Activated CD4-positive, alpha-beta T cell treated with anti-CD3 and anti-CD28 coated beads, Interleukin-2, amount 50 U/mL, for 48 hours (primary cell): ENCODE measurements at places on chromosomes 12 and 14.

DNA sequence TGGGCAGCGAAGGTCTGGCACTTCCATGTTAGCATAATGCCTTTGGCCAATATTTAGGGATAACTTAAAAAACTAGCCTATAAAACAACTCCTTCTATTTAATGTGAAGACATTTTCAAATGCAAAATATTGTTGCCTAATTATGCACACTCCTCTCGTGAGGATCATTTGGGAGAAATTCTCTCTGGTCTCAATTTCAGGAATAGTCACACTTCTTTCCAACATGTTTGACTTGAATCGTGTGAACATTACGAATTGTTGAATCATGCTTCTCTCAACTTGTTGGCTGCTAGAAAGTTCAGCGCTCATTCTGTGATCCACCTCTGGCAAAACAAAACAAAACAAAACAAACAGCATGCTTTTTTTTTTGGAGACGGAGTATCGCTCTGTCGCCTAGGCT, 313.2 kb downstream of the SEC23A start:
- DNase-seq, result no peak

GRCh38 chr12:51505360-51506105, 80.9 kb downstream of the SLC4A8 start:
- no peak for DNase-seq

DNA sequence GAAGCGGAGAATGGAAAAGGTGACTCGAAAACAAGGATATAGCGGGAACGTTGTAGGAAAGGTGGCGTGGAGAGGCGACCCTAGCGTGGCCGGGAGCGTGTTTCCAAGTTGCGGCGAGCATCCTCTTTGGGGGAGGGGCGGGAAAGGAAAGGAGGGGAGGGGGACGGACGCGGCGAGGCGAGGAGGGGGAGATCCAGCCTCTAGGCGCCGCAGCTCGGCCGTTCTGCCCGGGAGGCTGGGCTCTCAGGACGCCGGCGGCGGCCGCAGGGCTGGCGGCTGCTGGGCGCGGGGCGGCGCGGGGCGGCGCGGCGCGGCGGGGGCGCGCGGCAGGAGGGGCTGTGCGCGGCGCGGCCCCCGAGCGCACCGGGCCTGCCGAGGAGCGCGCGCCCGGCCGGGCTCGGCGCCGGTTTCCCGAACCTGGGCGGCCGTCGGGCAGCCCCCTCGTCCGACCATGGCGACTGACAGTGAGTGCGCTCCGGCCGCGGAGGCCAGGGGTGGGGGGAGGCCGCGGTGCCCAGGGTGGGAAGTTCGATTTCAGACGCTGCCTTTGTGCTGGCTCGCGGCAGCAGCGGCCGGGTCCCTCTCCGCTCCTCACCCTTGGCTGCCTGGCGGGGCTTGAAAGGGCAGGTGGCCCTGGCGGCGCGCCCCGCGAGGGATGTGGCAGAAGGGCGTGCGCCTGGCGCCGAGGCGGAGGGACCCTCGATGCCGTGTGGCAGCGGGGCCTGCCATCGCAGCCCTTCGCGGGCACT, 50.3 kb downstream of the SNAPC1 start:
- DNase-seq, result peak; percentile 20

- no peak for DNase-seq
Observed at GRCh38 chr12:121766290-121767039, 27.0 kb downstream of the RHOF start.

DNA sequence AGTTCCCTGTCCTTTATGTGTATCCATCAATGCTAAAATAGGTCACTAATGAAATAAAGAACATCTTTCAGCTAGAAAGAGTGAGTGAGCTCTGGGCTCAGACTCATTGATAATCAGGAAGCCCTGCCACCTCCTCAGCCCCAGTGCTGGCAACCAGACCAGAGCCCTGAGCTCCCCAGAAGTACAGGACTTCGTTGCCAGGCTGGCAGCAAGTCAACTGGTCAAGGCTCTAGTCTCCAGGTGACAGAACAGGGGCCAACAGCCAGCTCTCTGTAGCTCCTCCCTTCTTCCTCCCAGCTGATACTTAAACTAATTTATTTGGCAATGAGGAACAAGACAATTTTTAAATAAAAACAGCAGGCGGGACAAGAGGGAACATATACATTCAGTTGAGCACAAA, 145.3 kb downstream of the EGLN3 start:
- DNase-seq, result no peak

- DNase-seq, result no peak
Observed at GRCh38 chr12:59580050-59580449, 15.8 kb upstream of the SLC16A7 start.

DNA sequence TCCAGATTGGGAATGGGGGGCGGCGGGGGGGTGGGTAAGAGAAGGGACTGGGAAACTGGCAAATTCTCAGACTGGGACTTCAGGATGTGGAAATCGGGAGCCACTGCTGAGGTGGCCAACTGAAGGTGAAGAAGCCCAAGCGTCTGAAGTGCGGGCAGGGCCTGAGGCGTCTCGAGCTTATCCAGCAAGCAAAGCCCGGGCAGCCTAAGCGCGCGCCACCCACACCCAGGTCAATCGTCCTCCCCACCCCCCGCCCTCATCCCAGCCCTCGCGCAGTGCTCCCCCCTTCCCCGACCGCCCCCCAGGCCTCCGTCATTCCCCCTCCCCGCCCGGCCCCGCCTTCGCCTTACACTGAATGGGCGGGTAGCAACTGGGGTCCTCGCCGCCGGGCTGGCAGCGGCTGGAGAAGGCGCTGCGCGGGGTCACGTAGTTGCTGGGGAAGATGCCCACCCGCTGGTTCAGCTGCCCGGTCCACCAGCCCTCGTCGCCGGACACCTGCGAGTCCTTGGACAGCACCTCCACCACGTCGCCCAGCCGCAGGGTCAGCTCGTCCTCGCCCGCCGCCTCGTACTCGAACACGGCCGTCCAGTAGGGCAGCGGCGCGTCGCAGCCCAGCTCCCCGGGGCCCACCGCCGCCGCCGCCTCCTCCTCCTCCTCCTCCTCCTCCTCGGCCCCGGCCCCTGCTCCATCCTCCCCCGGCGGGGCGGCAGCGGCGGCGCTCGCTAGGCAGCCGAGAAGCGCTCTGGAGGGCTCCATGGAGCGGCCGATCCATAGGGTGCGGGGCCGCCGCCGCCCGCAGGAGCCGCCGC, 693 bp downstream of the MAP3K9 start:
- peak; percentile 48 for DNase-seq

- no peak for DNase-seq
Observed at GRCh38 chr12:85568395-85569103, 267.7 kb downstream of the RASSF9 start.

DNA sequence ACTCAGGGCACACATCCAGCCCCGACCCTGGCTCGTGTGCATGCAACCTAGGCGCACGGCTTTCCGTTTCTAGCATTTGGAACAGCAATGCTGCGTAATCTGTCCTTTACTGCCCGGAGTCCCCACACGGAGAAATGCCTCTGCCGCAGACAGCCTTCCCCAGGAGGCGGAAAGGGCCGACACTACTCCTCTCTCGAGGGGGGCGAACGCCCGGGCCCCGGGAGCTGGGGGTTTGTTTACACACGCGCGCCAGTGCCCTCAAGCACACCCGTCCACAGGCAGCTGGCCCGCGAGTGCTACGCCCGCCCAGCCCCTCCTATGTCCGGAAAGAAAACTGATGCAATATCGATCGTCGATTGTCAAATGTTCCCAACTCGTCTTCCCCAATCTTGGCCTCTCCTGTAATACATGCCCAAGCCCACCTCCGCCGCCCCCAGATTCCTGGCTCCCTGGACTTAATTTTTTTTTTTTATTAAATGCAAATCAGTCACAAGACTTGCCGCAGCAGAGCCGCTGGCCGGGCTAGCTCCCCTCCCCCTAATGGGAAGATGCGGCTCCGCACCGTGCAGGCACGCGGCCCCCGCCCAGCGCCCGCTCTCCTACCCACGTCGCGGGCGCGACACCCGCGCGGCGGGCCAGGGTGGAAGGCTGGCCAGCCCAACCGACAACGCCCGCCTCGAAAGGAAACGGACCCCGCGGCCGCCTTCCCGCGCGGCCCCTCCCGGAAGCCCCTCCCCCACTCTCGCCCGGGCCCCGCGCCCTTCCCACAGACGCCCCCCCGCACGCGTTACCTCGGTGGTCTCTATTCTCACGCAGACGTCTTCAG, 642 bp downstream of the SLC38A2 start:
- DNase-seq, result peak; percentile 59

DNA sequence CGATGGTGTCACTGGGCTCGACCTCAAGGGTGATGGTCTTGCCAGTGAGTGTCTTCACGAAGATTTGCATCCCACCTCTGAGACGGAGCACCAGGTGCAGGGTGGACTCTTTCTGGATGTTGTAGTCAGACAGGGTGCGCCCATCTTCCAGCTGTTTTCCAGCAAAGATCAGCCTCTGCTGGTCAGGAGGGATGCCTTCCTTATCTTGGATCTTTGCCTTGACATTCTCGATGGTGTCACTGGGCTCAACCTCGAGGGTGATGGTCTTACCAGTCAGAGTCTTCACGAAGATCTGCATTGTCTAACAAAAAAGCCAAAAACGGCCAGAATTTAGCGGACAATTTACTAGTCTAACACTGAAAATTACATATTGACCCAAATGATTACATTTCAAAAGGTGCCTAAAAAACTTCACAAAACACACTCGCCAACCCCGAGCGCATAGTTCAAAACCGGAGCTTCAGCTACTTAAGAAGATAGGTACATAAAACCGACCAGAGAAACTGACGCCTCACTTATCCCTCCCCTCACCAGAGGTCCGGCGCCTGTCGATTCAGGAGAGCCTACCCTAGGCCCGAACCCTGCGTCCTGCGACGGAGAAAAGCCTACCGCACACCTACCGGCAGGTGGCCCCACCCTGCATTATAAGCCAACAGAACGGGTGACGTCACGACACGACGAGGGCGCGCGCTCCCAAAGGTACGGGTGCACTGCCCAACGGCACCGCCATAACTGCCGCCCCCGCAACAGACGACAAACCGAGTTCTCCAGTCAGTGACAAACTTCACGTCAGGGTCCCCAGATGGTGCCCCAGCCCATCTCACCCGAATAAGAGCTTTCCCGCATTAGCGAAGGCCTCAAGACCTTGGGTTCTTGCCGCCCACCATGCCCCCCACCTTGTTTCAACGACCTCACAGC, 717 bp downstream of the UBC start:
- DNase-seq, result peak; percentile 95

DNA sequence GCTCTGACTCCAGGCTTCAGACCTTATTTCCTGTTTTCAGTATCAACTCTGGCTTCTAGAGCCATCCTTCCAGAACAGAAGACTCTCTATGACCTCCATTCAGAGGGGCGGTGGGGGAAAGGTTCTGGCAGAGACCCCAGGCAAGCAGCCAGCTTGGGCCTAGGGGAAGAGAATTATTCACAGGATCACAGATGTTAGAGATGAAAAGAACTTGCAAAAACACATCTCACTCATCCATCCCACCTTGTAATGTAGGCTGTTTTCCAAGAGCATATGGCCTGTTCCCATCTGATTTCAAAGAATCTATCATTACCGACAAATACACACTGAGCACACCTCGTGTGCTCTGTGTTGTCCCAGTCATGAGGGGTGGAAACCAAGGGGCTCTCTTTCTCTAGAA, 131.9 kb downstream of the GRIN2B start:
- DNase-seq, result no peak

- no peak for DNase-seq
Observed at GRCh38 chr12:5083955-5084849, 40.5 kb downstream of the KCNA5 start.

GRCh38 chr14:26841920-26842741, 244.3 kb upstream of the NOVA1 start:
- DNase-seq, result no peak

DNA sequence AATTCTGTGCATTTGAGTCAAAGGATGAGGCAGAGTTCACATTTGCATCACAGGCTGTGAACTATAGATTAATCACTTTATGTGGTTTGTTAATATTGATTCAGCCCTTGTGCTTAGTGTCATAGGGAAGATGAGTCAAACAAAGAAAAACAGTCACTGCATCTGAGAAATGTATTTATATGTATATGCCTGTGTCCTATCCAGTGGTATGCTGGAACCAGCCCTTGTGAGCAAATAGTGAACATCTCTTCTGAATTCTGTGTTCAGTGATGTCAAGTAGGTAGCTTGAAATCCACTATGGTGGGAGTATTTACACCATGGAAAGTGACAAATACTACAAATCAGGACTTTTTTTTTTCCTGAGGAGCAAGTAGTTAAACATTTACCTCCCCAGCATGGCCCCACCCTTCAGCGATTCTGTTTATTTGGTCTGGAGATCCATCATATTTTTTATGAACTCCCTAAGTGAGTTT, 128.5 kb downstream of the HMGA2 start:
- DNase-seq, result no peak

DNA sequence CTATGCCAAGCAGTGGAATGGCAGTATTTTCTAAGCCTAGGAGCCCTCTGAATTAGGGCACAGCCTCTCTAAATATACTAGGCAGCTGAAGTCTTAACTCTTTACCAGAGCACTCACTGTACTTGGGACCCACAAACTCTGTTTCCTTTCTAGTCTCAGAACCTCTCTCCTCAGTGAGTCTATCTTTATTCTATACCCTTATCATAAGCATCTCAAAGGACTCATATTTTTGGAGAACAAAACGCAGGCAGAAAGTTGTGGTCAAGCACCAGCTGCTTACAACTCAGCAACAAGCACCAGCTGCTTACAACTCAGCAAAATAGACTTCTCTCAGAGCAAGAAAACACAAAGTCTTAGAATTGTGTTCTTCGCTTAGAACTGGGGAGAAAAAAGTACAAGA, 993 bp downstream of the CCDC196 start:
- no peak for DNase-seq

- no peak for DNase-seq
Observed at GRCh38 chr14:94344389-94344788, 21.3 kb upstream of the SERPINA6 start.

DNA sequence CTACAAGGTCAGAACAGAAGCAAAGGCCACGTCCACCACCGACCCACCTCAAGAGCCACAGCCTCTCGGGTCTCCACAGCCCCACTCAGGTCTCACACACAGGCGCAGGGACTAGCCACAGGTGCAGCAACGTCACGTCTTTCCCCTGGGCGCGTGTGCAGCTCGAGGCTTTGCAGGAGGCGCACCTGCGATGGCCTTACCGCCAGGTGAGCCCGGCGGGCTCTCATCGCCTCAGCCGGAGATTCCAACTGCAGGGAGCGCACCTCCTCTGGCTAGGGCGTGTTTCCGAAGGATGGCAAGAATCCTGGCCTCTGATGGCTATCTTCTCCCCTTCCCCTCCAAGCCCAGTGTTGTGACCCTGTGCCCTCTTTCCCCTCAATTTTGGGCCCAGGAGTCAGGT, at the start of gene HIGD1C:
Gene HIGD1C, plus strand, starts transcription at position 35 of the 400 bp plus-strand sequence. CDS start 1,455 bp downstream, outside the sequence.
- DNase-seq, result no peak

GRCh38 chr14:35133542-35134328, 11.4 kb downstream of the PRORP start:
- DNase-seq, result no peak
